H4 (cell line): ENCODE measurements at places on chromosomes 13 and 19. TPM values are rescaled to one million over a fixed set of nuclear protein-coding genes. Genes with fewer than 3 reads are reported as not detected.

Gene KL
- total RNA-seq: not detected in 2 replicates

Gene GPR18
- not detected in 2 replicates for total RNA-seq

Gene FPR1
- total RNA-seq: 2.5 and 3.0 TPM in 2 replicates

Gene GARIN5B
- not detected in 2 replicates for total RNA-seq

Gene IGSF23
- total RNA-seq: not detected in 2 replicates

- peak; percentile 25 for DNase-seq
These were observed 250 bp downstream of the SPRY2 start for GRCh38 chr13:80340651-80341100.

DNA sequence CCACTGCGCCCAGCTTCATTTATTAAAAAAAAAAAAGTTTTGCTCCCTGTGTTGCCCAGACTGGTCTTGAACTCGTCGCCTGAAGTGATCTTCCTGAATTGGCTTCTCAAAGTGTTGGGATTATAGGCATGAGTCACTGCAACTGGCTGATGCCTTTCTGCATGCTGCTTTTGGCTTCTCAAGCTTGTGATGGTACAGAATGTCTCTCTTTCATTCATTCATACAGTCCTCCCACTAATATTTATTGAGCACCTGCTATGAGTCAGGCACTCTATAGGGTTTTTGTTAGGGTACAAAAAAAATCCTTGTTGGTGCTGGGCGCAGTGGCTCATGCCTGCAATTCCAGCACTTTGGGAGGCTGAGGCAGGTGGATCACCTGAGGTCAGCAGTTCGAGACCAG is 9.0 kb downstream of the TSPAN16 start:
- DNase-seq: no peak

DNA sequence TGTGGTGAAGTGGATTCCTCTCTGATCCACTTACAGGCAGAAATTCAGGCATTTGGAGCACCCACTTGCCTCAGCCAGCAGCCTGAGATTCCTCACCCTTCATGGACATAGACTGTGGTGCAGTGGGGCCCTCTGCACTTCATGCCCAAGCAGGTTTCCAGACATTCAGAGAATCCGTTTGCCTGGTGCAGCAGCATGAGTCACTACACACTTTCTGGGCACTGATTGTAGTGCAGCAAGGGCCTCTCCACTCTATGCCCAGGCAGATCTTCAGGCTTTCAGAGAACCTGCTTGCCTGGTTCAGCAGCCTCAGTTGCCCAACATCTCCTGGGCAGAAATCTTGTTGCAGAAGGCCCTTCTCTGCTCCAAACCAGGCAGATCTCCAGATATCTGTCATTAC is 920.9 kb downstream of the SLITRK5 start:
- DNase-seq: no peak

- DNase-seq: no peak
These were observed 11.3 kb upstream of the MKNK2 start for GRCh38 chr19:2062389-2062729.

DNA sequence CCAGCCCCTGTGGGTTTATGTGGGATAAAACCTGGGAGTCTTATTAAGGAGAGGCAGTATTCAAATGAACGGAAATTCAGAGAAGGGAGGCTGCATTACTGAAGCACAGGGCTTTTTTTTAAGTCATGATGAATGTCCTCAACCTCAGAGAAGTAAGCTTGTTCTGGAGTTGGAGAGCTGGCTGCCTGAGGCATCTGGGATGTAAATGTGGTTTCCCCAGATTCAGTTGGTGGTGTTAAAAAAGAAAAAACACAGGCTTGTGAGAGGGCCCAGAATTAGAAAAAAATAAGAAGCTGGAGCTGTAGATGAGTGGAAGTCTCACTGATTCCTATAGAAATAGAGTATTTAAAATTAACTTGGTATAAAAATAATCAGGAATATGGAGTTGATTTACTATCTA is 64.0 kb upstream of the GPR12 start:
- DNase-seq: no peak

DNA sequence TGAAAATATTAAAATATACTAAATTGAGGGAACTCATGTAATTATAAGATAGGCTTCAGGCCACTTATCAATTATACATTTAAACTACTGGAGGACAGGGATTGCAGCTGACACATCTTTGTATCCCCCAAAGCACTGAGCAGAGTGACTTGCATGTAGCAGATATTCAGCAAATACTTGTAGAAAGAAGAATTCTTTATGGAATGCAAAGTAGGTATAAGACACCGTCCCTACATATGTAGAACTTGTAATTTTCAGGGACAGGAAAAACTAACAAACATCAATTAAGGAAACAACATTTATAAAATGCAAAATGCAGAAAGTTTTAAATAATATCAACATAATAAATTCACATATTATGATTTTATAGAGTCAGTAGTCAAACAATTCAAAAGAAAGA is 719.2 kb downstream of the OLFM4 start:
- no peak for DNase-seq

DNA sequence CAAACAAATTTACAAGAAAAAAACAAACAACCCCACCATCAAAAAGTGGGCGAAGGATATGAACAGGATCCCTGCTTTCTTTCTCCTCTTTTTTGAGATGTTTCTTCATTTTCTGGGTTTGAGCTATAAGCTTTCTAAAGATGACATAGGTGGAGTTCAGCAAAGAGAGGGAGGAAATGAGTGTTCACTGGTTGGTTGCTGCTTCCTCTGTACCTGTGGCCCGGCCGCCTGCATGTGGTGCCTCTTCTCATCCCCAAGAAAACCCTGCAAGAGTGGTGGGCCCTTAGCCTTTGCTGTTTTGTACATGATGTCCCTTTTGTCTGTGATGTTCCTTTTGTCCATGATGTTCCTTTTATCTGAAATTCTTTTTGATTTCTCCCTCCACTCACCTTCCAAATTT is 178.4 kb upstream of the SERP2 start:
- no peak for DNase-seq

DNA sequence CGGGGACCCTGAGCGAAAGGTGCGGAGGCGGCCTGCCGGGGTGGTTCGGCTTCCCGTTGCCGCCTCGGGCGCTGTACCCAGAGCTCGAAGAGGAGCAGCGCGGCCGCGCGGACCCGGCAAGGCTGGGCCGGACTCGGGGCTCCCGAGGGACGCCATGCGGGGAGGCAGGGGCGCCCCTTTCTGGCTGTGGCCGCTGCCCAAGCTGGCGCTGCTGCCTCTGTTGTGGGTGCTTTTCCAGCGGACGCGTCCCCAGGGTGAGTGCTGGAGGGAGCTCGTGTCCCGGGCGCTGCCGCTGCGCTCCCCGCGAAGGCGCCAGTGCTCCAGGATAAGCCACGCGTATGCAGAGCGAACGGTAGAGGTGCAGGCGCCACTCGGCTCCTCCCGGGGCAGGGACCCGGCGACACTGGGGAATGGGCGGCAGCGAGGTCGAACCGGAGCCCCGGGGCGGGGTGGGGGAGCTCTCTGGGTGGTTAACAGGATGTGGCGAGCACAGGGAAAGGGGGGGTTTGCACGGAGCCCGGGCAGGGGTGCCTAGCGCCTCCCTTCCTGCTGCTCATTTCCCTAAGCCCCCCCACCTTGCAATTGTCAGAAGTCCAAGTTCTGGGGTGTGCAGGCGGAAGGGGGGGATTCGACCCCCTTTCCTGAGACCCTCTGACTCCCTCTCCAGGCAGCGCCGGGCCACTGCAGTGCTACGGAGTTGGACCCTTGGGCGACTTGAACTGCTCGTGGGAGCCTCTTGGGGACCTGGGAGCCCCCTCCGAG is at the start of gene IL27RA:
Gene IL27RA (plus strand): TSS at position 44 of the 762 bp plus-strand sequence. CDS start 111 bp downstream, at position 155.
- DNase-seq: peak; percentile 52

- no peak for DNase-seq
These were observed 13.5 kb upstream of the ZNF563 start for GRCh38 chr19:12346896-12347295.

DNA sequence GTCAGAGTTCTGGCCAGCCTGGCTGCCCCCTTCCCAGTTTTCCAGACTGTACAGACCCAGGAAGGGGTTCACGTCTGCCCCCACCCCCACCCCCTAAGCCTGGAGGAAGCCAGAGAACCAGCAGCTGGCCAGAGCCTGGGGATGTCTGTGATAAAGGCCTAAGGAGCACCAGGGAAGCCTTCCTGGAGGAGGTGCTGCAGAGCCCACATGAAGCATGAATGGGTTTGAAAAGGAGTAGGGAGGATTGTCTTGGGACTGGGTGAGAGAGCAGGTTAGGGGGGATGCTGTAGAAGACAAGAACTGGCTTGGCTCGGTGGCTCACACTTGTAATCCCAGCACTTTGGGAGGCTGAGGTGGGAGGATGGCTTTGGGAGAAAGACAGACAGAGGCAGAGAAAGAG is 5.8 kb downstream of the SHKBP1 start:
- no peak for DNase-seq

DNA sequence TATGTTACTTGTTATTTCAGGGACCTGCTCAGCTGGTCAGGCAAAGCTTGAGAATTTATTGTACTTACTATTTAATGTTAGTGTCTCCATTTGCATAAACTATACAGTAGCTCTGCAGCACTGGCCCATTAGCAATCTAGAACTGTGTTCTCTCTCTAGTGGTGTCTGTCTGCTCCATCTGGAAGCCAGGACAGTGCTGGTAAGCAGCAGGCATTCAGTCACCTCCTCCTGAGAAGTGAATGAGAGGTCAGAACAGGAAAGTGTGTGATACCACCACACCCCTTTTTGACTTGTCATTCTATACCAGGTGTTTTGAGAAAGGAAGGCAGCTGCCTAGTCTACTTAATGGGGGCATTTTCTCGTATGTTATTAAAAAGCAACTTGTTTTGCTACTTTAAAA is 3.9 kb downstream of the COG3 start:
- no peak for DNase-seq
